ENCODE measurements at places on chromosomes 3 and 15. TPM values are rescaled to one million over a fixed set of nuclear protein-coding genes. Genes with fewer than 3 reads are reported as not detected.

The ISLR2 gene
- not detected for total RNA-seq

The PIF1 gene
- total RNA-seq: 20.9 TPM

The NUTM1 gene
- not detected for total RNA-seq

The CCDC39 gene
- total RNA-seq: not detected

The SAMMSON gene
- not detected for total RNA-seq

The NDN gene
- 3.6 TPM for total RNA-seq

The CCNB2 gene
- total RNA-seq: 38.6 TPM

The PLIN1 gene
- not detected for total RNA-seq

The CASR gene
- total RNA-seq: not detected

The FYTTD1 gene
- total RNA-seq: 53.2 TPM

The XYLB gene
- total RNA-seq: 11.6 TPM

The SMCO1 gene
- not detected for total RNA-seq

The LMAN1L gene
- 0.36 TPM for total RNA-seq

The ITPKA gene
- 3.8 TPM for total RNA-seq

The TNFAIP8L3 gene
- total RNA-seq: 0.77 TPM

The CHRNA5 gene
- 8.9 TPM for total RNA-seq

The SLC51B gene
- not detected for total RNA-seq

The LRRC3B gene
- not detected for total RNA-seq

The HYAL1 gene
- total RNA-seq: 0.28 TPM

The NECTIN3 gene
- total RNA-seq: 3.0 TPM

The RPL29 gene
- 1,714 TPM for total RNA-seq

The SLC24A5 gene
- total RNA-seq: not detected

The PLCL2 gene
- 15.2 TPM for total RNA-seq

The GATM gene
- 0.65 TPM for total RNA-seq
